ENCODE measurements at places on chromosomes 16 and 17.

GRCh38 chr16:75074920-75075687 is 41.5 kb downstream of the LDHD start:
- peak; percentile 84 for DNase-seq

DNA sequence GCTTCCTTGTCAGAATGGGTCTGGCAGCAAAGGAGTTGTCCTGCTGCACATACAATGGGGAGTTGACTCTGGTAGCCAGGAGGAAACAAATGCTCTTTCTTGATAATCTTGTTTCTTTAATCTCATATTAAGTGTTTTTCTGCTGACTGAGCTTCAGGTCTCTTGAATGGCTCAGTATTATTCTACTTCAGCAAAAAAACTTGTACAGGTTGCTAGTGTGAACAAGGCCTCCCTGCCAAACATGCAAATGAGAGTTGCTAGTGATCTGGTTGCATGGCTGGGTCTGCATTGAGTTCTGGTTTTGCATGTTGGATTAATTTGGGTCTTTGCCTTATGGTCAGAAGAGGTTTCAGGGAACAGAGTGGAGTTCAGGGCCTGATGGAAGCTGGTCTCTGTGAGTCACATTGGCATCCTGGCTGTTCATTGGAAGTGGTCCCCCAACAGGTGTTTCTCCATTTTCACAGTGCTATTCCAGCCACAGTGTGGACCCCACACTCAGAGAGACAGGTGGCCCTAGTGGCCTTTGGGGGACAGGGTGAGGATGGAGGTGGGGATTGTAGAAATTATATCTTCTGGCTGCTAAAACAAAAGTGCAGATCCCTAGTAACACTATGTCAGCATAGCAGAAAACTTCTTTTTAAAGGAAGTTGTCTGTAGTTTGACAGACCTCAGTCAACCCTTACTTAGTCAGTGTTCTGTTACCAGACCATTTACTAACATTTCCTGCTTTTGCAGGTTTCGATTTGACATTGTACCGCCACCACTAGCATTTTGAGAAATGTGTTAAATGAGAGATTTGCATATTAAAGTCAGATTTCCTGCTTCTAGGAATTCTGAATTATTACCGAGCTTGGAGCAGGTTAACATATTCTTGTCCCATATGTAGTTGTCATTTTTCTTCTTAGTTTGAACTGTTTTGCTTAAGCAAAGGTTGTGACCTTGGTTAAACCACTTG is 47.1 kb downstream of the EPN2 start:
- no peak for DNase-seq

GRCh38 chr16:77574867-77575624 is 140.2 kb upstream of the ADAMTS18 start:
- no peak for DNase-seq

DNA sequence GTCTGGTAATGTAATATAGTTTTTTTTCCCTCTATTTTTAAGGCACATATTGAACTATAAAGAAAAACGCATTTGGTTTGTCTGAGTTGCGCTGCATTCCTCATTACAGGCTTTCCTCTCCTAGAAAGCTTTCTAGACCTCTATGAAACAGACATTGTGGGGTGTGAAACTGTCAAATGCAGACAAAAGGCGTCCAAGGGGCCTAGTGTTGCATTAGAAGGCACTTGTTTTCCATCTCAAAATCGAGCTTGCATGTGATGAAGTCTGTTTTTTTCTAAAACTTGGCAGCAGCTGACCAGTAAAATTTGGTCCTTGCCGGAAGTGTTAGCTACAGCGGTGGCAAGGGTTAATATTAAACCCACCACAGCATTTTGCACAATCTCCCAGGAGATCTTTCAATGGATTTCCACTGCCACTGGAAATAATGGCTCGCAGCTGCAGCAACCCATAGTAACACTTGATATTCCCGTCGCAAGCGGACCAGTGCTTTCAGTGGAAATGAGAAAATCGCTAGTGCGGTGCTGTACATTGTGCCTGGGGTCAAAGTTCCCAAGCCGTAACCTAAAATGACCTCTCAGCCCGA is 602.6 kb downstream of the KCNJ2 start:
- no peak for DNase-seq

DNA sequence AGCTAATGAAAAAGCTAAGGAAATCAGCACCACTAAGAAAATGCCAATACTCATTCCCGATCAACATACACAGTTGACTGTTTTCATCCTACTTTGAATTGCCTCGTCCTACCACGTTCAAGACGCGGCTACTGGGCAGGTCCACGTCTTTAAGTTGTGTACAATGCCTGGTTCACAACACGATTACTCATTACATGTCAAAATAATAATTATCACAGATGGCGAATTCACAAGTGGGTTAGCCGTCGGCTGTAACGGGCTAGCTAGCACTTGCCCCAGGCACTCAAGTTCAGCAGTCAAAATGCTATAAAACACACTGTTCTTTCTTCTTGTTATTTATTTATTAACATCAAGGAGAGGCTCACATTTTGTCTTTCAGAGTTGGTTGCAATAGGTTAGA is 124.2 kb downstream of the ZFHX3 start:
- DNase-seq: no peak

DNA sequence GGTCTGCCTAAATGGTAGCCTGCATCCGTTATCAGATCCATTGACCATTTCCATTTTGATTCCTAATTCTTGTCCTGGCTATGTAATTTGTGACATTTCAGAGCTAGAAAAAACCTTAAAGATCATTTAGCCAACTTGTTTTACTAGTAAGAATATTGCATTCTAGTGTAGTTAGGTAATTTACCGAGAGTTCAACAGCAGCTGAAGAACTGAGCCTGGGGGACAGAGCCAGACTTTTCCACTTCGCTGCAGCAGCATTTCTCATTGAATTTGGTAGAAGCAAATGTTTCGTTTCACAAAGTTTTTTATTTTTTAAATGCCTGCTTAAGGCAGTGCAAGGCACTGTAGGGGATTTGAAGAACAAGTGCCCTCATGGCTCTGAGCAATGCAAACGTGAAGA is 59.2 kb upstream of the MARCHF10 start:
- DNase-seq: no peak

GRCh38 chr16:5619304-5619703 is 521.7 kb upstream of the EEF2KMT start:
- no peak for DNase-seq

DNA sequence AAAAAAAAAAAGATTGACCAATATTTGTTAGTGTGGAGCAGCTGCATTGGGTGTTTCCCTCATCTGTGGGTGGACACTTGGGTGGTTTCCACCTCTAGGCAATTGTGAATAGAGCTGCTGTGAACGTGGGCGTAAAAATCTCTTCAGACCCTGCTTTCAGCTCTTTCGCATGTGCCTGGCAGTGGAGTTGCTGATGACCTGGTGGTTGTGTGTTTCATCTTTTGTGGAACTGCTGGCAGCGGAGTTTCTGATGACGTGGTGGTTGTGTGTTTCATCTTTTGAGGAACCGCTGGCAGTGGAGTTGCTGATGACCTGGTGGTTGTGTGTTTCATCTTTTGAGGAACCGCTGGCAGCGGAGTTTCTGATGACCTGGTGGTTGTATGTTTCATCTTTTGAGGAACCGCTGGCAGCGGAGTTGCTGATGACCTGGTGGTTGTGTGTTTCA is 21.4 kb downstream of the ZC3H18 start:
- DNase-seq: peak; percentile 13

DNA sequence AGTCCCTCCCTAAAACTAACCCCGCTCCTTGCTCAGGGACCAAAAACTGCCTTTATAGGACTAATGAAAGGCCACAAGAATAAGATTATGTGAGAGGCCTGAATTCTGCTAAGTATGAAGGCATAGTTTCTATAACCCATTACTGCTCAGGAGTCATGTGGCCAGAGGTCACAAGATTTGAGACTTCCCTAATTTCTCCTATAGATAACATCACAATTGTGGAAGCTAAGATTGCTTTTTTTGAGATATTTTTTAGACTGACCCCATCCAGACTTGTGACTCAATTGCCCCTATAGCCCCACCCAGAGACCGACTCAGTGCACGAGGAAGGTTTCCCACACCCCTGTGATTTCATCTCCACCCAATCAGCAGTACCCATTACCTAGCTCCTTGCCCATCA is 504.1 kb upstream of the GOT2 start:
- DNase-seq: no peak

GRCh38 chr16:53249331-53249730 is 184.9 kb upstream of the RBL2 start:
- DNase-seq: no peak

DNA sequence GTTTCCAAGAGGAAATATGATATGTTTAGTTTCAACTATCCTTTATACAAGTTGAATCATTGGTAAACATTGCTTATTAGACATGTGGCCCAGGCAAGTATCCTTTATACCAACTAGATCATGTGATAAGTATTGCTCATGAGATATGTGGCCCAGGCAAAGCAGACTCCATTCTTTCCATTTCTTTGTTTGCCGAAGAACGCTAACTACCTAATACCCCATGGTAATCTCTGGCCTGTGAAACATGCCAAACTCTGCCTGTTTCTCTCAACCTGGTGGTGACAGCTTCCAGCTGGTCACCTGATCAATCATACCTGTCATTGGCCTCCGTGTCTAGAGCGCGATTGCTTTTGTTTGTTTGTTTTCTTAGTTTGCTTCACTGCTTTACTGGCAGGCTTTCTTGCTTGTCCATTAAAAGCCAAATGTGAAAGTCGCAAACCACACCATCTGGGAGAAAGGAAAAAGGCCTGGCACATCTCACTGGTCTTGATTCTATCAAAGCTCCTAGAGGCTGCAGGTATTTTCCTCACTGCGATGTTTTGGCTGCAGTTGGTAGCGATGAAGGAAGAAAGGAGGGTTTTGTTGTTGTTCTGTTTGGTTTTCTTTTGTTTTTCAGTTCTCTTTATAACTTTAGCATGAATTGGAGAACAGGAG is 686.2 kb downstream of the KCNJ2 start:
- DNase-seq: no peak

DNA sequence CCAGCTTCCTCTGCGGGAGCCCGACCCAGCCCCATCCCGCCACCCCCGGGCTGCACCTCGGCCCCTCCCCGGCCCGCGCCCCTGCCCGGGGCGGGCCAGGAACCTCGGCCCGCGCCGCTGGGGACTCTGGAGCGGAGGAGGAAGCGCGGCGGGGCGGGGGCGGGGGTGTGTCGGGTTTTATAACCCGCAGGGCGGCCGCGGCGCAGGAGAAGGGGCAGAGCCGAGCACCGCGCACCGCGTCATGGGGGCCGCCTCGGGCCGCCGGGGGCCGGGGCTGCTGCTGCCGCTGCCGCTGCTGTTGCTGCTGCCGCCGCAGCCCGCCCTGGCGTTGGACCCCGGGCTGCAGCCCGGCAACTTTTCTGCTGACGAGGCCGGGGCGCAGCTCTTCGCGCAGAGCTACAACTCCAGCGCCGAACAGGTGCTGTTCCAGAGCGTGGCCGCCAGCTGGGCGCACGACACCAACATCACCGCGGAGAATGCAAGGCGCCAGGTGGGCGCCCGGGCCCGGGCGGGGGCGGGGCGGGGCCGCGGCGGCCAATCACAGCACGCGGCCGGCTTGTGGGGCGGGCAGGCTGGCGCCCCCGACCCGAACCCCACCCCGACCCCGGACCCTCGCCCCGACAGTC is at the start of gene ACE:
TSS of gene ACE (plus strand) at position 208 of the 626 bp plus-strand sequence. CDS start at position 242, 34 bp downstream.
- DNase-seq: peak; percentile 54

DNA sequence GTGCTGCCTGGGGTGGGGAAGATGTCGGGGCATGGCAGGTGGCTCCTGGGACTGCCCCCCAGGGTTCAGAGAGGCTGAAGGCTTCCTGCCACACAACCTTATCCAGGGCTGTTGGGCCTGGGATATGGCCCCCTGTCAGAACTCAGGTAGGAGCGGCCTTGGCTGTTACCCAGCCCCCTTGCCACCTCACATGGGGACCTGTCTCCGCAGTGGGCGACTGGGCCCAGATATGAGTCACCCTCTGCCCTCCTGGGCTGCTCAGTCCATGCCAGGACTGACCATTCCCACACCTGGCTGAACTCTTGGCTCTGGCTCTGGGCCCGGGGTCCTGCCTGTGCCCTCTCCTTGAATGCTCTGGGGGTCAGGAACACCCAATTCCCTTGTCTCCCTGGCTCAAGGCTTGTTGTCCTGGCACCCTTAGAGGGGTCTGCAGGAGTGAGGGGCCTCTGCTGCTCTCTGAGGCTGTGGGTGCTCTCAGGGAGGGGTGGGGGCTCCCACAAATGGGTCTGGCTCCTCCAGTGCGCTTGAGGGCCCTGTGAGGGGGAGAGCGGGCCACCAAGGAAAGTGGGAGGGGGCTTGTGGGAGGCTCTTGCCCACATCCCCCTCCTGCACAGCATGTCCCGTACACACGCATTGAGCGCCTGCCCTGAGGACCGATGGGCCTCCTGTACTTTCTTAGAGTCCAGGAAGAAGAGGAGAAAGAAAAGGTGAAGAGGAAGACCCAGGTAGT is 36.0 kb downstream of the LGALS9 start:
- no peak for DNase-seq

- DNase-seq: no peak
Observed at GRCh38 chr17:75557075-75557851, 30.3 kb upstream of the MYO15B start.

GRCh38 chr16:86979984-86980553 is 337.1 kb downstream of the C16orf95 start:
- no peak for DNase-seq

GRCh38 chr17:43471585-43472160 is 12.1 kb upstream of the DHX8 start:
- no peak for DNase-seq

DNA sequence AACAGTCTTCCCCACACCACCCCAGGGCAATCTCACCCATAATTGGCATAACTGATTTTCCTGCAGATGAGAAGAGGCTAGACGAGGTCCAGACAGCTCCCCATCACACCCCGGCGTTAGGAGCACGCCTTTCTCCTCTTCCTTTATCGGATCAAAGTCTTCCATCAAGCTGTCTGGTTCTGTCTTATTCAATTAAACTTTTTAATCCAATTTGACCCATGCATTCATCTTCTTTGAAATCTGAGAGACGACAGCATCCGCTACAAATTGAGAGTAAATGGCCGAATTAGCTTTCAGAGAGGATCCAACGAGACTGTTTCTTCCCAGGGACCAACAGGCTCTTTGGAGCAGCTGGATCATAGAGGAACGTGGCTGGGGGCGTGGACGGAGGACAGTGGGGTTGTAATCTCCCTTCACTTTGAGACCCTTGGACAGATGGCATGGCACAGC is 44.4 kb upstream of the GPRC5B start:
- no peak for DNase-seq

DNA sequence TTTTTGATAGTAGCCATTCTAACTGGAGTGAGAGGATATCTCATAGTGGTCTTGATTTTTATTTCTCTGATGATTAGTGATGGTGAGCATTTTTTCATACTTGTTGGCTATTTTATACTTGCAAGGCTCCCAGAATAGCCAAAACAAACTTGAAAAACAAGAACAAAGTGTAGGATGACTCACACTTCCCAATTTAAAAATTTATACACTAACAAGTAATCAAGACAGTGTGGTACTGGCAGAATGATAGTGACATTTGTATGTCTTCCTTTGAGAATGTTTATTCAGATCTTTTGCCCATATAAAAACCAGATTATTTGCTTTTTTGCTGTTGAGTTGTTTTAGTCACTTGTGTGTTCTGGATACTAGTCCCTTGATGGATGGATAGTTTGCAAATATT is 17.8 kb downstream of the SPECC1 start:
- no peak for DNase-seq
